ENCODE measurements at places on chromosomes 4 and X.

GRCh38 chr4:1661695-1662094 lies 22.4 kb downstream of the FAM53A start:
- no peak for DNase-seq

GRCh38 chr4:77047037-77047436 lies 28.8 kb downstream of the CCNI start:
- DNase-seq = no peak

- no peak for DNase-seq
Observed at GRCh38 chrX:103954259-103954658, 8.2 kb upstream of the TMSB15B start.

- no peak for DNase-seq
Observed at GRCh38 chr4:152187693-152188092, 348.2 kb downstream of the FBXW7 start.

DNA sequence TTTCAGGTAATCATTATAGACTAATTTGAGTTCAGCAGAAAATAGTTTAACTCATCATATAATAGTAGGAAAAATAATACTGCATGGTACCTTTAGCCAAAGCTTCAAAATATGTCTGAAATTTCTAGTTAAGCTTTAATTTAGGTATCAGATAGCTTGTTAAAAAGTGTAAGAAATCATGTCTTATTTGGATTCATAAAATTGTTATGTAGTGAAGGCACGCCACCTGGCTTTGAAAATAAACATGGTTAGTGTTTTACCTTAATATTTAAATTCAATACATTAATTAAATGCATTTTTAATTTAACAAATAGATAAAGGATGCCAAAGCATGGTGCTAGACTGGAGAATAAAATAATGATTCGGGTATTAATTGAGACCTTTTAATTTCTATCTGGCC lies 211.4 kb downstream of the FSTL5 start:
- no peak for DNase-seq

Measured in stimulated activated CD4-positive, alpha-beta T cell treated with anti-CD3 and anti-CD28 coated beads, TNF-alpha, amount 100 ng/mL, for 1 hour (primary cell).